ENCODE measurements at places on chromosomes 3 and 15. TPM values are rescaled to one million over a fixed set of nuclear protein-coding genes. Genes with fewer than 3 reads are reported as not detected.

DNA sequence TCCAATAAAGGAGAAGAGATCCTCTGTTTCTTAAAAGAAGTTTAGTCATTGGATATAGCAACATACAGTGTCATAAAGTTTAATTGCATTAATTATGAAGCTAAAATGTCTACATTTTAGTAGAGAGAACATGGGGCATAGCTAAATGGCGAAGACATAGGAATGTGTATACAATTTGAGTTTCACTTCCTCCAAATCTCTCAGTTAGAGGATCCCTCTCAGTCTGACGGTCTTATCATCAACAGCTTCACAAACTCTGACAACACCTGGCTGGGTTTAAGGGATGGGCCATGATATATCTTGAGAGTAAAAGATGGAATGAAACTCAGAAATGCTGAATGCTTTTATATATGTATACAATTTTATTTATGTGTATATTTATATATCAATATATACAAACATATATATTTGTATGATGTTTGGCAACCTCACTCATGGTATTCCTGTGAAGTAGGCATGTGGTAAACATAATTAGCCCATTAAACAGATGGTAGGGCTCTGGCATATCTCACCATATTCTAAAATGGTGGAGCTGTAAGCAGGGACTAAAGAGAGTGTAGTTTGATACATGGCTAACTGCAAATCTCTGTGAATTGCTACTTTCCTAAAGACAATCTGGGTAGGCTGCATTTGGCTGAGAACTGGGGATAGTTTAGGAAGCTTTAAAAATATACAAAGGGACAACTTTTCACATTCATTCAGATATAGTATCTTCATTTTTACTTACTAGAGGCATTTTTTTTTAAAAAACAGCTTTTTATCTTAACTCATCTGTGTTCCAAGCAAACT lies 111.6 kb downstream of the TIGIT start:
- DNase-seq, result no peak

DNA sequence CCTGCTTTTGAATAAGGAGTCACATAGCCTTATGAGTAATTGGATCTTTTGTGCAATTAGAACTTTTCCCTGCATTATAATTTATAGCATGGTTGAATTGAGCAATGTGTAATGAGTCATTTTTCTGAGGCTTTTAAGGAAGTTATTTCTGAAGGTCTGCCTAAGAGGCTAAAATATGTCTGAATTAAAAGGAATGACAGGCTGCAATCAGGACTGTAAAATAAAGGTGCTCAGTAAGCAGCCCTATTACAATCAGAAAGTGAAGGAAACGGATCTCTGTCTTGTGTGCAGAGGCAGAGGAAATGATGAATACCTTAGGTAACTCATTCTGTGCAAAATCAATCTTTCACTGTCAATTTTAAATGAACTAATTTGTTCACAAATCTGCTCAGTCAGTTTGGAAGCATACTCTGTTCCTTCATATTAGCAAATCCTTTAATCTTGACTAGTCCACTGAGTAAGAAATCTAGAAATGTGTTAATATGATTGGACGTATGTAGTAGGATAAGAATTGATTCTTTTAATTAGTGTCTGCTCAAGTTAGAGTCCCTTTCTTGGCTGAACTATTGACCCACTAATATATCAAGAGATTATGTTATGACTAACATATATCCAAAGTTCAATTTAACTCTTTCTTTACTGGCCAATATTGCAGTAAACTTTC lies 290.1 kb downstream of the ZIC1 start:
- DNase-seq, result no peak

GRCh38 chr15:68389041-68389930 lies 42.7 kb downstream of the ITGA11 start:
- peak; percentile 33 for DNase-seq

DNA sequence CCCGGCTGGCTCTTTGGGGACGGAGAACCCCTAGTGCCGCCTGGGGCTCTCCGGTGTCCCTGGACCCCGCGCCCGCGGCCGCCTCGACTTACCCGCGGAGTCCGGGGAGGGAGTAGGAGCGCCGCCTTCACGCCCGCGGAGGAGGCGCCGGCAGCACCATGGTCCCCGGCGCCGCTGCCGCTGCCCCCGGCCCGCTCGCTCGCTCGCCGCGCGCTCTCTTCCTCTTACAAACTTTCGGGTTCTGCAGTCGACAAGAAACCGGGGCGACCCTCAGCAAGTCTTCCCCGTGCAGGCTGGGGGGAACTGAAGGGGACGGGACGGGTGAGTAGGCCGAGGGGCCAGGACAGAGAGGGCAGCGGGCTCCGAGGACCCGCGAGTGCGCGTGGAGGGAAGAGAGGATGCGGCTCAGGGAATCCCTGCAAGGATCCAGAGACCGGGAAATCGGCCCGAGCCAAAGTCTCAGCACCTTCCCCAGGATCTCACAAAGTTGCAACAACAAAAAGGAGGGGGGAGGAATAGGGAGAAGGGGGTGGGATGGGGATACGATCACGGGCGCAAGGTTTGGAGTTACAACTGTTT lies 2.0 kb downstream of the FOXP1 start:
- peak; percentile 46 for DNase-seq

GRCh38 chr3:108017587-108017986 lies 73.2 kb downstream of the CD47 start:
- no peak for DNase-seq

- DNase-seq, result no peak
Observed at GRCh38 chr3:140859592-140860336, 81.9 kb upstream of the SLC25A36 start.

DNA sequence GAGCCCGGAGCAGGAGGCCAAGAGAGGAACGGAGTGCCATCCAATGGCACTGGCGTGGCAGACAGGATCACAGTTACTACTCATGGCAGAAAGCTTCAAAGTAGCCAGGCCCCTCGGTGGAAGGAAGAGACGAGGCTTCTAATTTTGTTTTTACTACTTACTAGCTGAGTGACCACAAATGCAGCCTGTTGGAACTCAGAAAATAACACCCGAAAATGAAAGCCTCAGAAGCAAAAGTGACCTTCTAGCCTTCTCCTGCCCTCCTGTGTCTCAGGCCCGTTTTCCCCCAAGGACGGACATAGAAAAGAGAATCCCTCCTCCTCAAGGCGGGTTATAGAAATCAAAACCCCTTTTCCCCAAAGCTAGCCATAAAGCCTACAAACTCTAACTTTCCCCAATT lies 9.9 kb upstream of the STRA6 start:
- no peak for DNase-seq

GRCh38 chr15:25735550-25736384 lies 127.4 kb downstream of the ATP10A start:
- DNase-seq, result no peak

DNA sequence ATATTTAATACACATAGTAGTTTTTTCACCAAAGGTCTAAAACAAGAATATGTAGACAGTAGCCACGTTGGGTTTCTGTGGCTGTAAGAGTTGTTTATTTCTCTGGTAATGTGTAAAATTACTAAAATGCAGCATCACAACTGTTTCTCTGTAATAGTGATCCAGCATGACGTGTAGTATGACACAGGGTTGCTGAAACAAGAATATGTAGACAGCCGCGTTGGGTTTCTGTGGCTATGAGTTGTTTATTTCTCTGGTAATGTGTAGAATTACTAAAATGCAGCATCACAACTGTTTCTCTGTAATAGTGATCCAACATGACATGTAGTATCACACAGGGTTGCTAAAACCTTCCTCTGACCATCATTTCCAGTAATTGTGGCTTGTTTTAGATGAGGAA lies 153.6 kb upstream of the ZNF717 start:
- DNase-seq, result no peak

DNA sequence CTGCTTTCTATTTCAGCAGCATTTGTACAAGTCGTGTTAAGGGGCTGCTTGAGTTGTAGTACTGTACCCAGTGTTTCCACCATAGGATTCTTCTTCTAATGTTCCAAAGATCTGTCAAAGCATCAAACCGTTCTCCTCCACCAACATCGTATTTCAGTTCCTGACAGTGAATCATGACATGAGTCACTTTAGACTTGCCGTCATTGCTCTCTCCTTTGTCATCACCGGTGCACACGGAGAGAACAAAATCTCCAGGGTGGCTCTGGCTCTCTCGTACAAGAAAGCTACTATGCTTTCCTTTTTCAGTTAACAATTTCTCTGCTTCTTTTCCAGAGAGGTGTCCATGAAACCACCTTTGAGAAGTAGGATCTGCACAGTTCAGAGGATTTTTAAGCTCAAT lies 270.9 kb upstream of the CCDC54 start:
- DNase-seq, result no peak

GRCh38 chr15:74768099-74768770 lies 13.6 kb upstream of the CSK start:
- DNase-seq, result no peak

DNA sequence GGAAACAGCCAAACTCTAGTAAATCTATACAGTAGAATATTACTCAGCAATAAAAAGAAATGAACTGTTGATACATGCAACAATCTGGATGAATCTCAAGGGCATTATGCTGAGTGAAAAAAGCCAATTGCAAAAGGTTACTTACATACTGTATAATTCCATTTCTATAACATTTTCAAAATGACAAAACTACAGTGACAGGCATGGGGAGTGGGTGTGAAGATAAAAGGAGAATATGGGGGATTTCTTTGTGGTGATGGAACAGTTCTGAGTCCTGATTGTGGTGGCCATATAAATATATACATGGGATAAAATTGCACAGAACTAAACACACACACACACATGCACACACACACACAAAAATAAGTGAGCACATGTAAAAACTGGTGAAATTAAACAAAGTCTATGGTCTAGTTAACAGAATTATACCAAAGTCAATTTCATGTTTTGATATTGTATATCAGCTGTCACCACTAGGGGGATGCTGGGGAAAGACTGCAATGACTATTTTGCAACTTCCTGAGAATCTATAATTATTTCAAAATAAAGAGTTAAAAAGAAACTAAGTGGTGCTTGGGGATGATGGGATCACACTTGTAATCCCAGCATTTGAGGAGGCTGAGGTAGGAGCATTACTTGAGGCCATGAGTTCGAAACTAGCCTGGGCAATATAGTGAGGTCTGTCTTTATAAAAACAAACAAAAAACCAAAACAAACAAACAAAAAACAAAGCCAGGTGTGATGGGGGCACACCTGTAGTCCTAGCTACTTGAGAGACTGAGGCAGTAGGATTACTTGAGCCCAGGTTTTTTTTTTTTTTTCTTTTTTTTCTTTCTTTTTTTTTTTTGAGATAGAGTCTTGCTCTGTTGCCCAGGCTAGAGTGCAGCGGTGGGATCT lies 66.0 kb downstream of the SPTSSB start:
- no peak for DNase-seq

DNA sequence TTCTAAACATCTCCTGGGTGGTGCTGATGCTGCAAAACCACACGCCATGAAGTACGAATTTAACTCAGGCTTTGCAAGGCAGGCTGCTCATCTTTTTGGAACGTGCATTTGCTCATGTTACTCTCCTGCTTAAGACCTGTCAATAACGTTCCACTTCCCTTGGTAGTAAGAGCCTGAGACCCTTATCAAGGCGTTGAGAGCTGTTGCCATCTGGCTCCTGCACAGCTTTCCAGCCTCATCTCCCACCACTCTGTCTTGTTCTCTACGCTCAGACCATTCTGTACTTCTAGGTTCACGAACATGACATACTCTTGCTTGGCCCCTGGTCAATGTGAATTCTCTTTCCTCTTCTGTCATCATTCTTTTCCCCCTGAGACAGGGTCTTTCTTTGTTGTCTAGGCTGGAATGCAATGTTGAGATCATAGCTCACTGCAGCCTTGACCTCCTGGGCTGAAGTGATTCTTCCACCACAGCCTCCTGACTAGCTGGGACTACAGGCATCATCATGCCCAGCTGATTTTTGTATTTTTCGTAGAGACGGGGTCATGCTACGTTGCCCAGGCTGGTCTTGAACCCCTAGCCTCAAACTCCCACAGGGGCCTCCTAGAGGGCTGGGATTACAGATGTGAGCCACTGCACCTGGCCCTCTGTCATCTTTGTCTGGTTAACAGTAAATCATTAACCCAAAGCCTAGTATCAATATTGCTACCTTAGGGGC lies 202.8 kb downstream of the CADPS start:
- DNase-seq, result no peak

- no peak for DNase-seq
Observed at GRCh38 chr3:54633444-54634121, 294.3 kb downstream of the LRTM1 start.

GRCh38 chr15:40858706-40859105 lies 14.9 kb downstream of the SPINT1 start:
- DNase-seq, result no peak

- no peak for DNase-seq
Observed at GRCh38 chr15:36960179-36960946, 140.0 kb downstream of the MEIS2 start.

GRCh38 chr3:43399034-43399433 lies 112.7 kb downstream of the SNRK start:
- no peak for DNase-seq

GRCh38 chr3:45952456-45952855 lies 9.2 kb downstream of the CXCR6 start:
- DNase-seq, result no peak

- DNase-seq, result no peak
Observed at GRCh38 chr15:34365836-34366235, 1.2 kb downstream of the LPCAT4 start.

DNA sequence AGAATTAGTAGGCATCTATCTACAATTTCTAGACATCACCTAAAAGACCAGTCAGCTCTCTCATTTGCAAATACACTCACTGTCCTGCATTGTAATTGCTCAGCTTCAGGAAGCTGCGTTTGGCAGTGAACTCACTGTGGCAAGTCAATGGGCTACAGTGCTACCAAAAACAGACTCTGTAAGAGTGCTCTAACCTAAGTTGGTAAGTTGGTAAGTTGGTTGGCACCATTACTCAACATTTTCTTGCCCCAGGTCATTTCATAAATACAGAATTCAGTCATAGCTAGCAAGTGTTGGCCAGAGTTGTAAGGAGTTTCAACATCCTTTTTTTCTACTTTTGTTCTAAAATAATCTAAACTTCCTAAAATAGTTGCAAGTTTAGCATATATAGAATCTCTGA lies 466.3 kb downstream of the NAALADL2 start:
- DNase-seq, result no peak

DNA sequence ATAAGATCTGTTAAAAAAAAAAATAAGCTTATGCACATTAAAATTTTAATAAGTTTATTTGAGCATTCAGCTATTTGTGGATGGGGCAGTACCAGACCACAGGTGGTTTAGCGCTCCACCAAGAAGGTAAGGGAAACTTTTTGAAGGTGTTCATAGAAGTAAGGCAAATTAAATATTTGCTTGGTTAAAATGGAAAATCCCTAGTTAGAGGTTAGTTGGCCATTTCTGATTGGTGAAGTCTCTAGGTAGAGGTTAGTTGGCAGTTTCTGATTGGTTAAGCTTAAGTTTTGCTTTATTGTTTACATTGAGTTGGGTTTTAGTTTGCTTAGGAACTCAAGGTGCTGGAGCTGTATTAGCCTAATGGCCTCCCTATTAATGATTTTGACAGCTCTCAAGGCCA lies 30.7 kb downstream of the SCN11A start:
- no peak for DNase-seq

The SMAD6 gene
- 6.0 TPM for total RNA-seq

The WWTR1 gene
- total RNA-seq, result 24.8 TPM

The CLDN11 gene
- 2.4 TPM for total RNA-seq

The ASTE1 gene
- 10.1 TPM for total RNA-seq

The C3orf49 gene
- not detected for total RNA-seq

The NME9 gene
- total RNA-seq, result not detected

The AP3B2 gene
- 9.8 TPM for total RNA-seq

The ACVR2B gene
- total RNA-seq, result 105 TPM

The MFN1 gene
- 45.2 TPM for total RNA-seq

The SLC27A2 gene
- total RNA-seq, result 6.2 TPM

The DPPA2 gene
- 3.1 TPM for total RNA-seq
